Naive B cell (primary cell): ENCODE measurements at places on chromosomes 11 and 22. TPM values are rescaled to one million over a fixed set of nuclear protein-coding genes. Genes with fewer than 3 reads are reported as not detected.

SEZ6L gene
- polyA plus RNA-seq: 0.23 TPM

EED gene
- polyA plus RNA-seq: 17.8 TPM

POU2AF3 gene
- polyA plus RNA-seq: not detected

MED15 gene
- polyA plus RNA-seq: 18.6 TPM

APLP2 gene
- polyA plus RNA-seq: 309 TPM

SHANK3 gene
- not detected for polyA plus RNA-seq

DESI1 gene
- polyA plus RNA-seq: 10.7 TPM

GGTLC3 gene
- polyA plus RNA-seq: not detected

UCP2 gene
- polyA plus RNA-seq: 2,139 TPM

CRYBB3 gene
- not detected for polyA plus RNA-seq

KRTAP5-9 gene
- polyA plus RNA-seq: not detected

LMNTD2 gene
- polyA plus RNA-seq: 3.0 TPM

ZNF214 gene
- polyA plus RNA-seq: not detected

OR52E8 gene
- polyA plus RNA-seq: not detected

DNA sequence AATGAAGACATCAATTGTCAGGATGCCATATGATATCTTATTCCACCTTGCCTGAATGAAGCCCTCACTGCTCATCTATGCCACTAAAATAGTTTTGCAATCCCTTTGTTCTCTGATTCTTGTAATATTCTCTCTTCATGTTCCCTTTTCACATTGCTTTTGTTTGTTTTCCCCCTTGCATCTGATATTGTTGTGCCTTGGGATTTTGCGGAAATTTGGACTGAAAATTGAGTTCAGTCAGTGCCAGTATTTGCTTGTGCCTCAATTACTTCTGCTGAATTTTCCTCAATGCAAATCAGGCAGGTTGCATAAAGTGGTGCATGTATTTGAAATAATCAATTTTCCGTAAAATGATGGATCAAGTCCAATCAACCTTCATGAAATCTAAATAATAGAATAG lies 98.3 kb downstream of the PAX6 start:
- H3K36me3 ChIP-seq: peaks cover 12% of the 10 kb centered on the region
- no peak overlapping the region for H3K4me3 ChIP-seq
- no peaks in the 10 kb centered on the region for H3K27me3 ChIP-seq
- H3K4me1 ChIP-seq: no peaks in the 10 kb centered on the region
- no peak for DNase-seq
- no peak overlapping the region for H3K27ac ChIP-seq

DNA sequence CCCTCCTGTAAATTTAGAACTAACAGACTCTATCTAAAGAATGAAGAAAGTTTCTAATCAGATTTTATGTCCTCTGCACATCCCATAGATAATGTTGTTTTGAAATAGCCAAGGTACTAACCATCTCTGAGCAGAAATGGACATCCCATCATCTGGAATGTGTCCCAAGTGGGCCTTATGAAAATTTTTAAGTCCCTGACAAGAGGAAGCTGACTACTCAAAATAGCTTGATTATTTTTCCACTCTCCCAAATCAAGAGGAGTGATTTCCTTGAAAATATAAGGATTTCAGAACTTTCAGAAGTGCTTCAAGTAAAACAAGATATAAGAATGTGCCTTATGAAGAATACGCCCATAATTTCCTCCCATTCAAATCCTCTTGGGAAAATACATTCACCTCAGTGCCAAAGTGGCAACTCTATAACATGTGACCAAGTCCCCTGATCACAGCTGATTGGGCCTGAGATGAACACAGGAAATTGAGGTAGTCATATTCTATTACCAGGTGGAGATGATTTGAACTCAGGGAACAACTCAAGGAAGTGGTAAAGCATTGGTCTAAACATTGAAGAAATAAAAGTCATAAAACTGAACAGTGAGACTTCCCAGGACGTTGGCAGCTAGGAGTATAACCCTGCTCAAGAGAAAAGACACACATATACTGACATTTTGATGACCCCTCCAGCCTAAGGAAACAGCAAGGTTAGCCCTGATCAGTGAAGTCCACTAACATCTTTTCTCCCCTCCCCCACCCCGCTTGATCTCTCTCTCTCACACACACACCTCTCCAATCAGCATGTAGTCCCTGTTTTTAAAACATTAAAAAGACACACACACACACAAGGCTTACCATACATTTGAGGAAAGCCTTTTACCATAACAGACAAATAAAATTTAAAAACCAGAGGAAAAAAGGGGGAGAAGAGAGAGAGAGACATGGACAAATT lies 70.8 kb upstream of the TEAD1 start:
- H3K27ac ChIP-seq: no peak overlapping the region
- no peak for DNase-seq
- no peaks in the 10 kb centered on the region for H3K4me1 ChIP-seq
- peaks cover 9% of the 10 kb centered on the region for H3K27me3 ChIP-seq

DNA sequence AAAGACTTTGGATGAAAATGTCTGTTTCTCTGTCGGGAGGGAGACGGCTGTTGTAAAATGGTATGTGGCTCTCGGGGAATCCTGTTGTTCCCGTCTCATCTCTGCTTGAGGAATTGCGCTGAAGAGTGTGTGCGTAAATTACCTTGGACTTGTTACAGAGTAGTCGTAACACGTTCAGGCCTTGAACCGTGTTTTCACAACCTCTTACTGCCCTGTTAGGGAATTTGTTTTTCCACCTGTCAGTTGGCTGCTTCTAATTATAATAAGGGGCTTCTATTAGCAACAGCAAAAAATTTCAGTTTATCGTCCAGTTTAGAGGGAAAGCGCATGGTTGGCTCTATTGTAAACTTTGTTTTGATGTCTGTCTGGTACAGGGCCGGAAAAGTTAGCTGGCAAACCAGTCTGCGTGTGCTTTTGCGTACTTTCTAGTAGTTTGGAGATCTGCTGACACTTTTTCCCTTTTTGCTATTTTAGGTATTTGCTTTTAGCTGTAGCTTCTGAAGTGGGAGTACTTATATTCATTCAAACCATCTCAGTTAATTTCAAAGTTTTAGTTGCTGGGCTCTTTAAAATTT lies 1.5 kb downstream of the HIPK3 start:
- H3K4me3 ChIP-seq: peak overlapping the region; percentile 100
- no peaks in the 10 kb centered on the region for H3K27me3 ChIP-seq
- peak overlapping the region; percentile 100 for H3K27ac ChIP-seq
- DNase-seq: no peak

DNA sequence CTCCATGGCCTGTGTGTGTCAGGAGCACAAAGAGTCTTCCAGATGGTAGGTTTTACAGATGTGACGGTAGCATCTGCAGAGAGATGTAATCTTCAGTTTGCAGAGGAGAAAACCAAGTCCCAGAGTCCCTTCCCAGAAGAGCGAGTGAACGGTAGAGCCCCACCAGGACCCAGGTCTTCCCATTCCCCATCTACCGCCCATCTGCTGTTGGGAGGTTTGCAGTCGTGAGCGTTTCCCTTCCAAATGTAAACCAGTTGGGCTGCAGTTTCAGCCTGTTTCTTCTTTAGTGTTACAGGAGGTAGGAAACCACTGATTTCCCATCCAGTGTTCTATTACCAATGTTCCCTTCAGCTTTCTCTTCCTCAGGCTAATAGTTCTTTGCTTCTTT lies 24.0 kb downstream of the PANX1 start:
- no peak overlapping the region for H3K4me3 ChIP-seq
- H3K27me3 ChIP-seq: no peaks in the 10 kb centered on the region
- H3K27ac ChIP-seq: peak overlapping the region; percentile 48
- DNase-seq: no peak
- peaks cover 69% of the 10 kb centered on the region for H3K4me1 ChIP-seq

- peaks cover 15% of the 10 kb centered on the region for H3K36me3 ChIP-seq
- no peak for DNase-seq
- H3K27me3 ChIP-seq: no peaks in the 10 kb centered on the region
- peaks cover 20% of the 10 kb centered on the region for H3K4me1 ChIP-seq
- no peak overlapping the region for H3K4me3 ChIP-seq
Measured at GRCh38 chr11:62578541-62578940, 4.8 kb upstream of the EEF1G start.

DNA sequence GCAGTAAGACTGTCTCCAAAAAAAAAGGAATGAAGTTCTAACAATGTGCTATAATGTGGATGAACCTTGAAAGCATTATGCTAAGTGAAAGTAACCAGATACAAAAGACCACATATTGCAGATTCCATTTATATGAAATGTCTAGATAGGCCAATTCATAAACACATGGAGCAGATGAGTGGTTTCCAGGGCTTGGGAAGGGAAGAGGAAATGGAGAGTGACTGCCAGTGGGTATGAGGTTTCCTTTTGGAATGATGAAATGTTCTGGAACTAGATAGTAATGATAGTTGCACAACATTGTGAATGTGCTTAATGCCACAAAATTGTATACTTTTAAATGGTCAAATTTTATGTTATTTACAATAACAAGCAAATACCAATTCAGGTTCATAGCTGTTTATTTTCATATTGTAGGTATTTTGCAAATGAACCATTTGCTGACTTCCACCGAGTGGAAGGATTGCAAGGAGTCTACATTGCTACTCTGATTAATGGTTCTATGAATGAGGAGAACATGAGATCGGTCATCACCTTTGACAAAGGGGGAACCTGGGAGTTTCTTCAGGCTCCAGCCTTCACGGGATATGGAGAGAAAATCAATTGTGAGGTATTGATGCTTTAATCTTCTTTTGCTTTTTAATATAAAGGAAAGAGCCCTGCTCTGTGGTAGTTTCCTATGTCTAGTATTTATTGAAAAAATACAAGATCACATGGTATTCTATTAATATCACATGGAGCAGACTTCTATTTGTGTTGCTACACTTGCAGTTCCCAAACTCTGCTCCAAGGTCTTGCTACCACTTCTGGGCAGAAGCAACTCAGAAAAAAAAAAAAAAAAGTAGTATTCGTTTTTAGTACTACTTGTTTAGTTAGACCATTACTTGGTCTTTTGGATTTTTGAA lies 67.7 kb upstream of the SORL1-AS1 start:
- peaks cover 52% of the 10 kb centered on the region for H3K4me1 ChIP-seq
- H3K27ac ChIP-seq: peak overlapping the region; percentile 83
- H3K4me3 ChIP-seq: no peak overlapping the region
- H3K27me3 ChIP-seq: no peaks in the 10 kb centered on the region
- H3K36me3 ChIP-seq: peaks cover 36% of the 10 kb centered on the region

DNA sequence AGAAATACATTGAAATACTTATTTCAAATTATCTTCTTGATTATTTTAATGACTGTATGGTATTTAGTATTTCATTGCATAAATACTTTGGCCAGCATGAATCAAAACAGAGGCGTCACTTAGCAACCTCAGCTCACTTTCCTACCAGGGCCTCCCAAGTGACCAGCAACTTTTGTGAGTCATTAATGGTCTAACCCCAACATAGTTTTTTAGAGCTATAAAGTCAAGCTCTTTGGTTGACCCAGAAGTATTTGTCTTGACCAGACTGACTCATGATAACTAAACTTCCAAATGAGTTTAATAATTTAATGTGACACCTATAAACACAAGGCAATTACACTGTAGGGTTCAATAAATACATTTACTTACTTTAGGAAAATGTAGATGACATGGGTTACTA lies 27.9 kb upstream of the RBMXL2 start:
- H3K36me3 ChIP-seq: no peaks in the 10 kb centered on the region
- no peak overlapping the region for H3K4me3 ChIP-seq
- peaks cover 7% of the 10 kb centered on the region for H3K27me3 ChIP-seq
- H3K4me1 ChIP-seq: no peaks in the 10 kb centered on the region
- DNase-seq: no peak
- H3K27ac ChIP-seq: no peak overlapping the region

DNA sequence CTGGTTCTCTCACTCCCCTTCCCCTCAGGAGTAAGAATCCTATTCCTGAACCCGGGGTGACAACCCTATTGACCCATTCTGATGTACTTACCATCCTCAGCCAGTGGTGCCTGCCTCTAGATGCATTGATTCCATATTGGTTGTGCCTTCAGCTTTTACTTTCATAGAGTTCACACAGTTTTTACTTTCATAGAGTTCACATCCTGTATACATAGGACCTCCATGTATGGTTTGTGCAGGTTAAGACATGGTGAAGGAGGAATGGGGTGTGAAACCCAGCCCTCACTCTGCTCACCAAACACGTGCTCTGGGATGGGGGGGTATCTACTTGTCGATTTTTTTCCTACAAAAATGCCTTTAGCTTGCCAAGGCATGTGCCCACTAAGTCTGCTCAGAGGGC lies 105.6 kb upstream of the TBCEL start:
- H3K4me1 ChIP-seq: no peaks in the 10 kb centered on the region
- no peak overlapping the region for H3K27ac ChIP-seq
- no peak for DNase-seq
- H3K27me3 ChIP-seq: peaks cover 37% of the 10 kb centered on the region

DNA sequence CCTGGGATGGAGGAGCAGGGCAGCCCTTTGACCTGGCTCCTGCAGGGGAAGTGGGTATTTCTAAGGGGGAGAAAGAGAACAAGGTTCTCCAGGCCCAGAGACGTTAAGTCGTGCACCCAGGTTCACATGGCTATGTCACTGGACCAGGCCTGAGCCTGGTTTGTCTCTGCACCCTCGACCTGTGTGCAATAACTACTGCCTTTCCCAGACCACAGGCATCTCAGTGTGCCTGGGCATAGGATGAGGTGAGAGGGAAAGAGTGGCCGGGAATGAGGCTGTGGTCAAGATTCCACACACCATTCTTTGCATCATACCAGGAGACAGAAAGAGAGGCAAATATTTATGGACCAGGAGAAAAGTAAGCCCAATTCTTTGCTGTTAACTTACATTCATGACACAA lies 66.8 kb downstream of the PRR5L start:
- H3K36me3 ChIP-seq: no peaks in the 10 kb centered on the region
- H3K4me1 ChIP-seq: peaks cover 28% of the 10 kb centered on the region
- H3K4me3 ChIP-seq: no peak overlapping the region
- peaks cover 25% of the 10 kb centered on the region for H3K27me3 ChIP-seq
- no peak for DNase-seq
